ENCODE measurements at places on chromosomes 7 and 10.

DNA sequence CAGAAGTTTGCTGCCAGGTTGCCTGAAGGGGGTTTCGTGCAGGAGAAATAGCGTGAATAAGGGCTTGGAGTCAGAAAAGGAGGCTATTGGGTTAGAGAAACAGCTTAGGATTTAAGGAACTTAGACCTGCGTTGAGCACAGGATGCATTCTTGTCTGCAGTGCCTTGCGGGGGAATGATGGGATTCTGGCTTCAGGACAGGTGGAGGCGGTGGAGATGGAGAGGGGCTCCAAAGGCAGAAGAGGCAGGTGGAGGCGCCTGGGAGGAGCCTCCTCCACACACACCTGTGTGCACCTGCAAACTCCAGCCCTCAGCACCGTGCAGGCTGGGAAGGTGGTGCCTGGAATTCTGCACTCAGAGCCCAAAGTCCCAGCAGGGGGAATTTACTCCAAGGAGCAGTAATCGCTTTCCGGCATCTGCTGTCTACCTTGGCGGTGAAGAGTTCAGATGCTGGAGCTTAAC, 1.8 kb downstream of the CLIP2 start:
- DNase-seq: no peak

GRCh38 chr7:42426163-42426562, 189.2 kb upstream of the GLI3 start:
- no peak for DNase-seq

GRCh38 chr7:55440040-55440690, 75.0 kb downstream of the LANCL2 start:
- no peak for DNase-seq

DNA sequence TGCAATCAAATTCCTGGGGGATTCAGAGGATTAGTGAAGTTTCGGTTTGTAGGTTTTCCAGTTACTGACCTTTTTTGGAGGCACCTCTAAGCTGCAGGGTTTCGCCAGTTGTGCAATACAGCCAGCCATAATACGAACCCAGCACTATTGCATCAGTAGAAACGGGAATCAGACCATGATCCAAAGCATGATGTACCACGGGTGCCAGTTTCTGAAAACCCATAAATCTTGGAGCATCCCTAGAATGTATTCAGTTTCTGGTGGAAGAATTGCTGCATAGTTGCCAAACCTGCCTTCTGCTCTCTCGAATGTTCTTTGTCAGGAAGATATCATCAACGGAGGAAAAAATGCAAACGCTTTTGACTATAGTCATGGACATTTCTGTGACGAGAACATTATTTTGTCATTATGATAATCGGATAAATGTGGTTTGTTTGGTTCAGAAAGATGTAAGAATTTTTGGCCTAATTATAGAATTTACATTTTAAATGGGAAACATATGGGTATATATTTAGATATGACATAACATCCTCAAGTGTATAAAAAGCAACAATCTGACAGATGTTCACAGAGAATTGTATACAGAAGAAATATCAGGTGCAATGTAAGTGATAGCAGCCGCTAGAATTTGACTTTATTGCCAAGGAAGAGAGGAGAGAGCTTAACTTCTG, 186.2 kb upstream of the PRKCQ start:
- peak; percentile 78 for DNase-seq

DNA sequence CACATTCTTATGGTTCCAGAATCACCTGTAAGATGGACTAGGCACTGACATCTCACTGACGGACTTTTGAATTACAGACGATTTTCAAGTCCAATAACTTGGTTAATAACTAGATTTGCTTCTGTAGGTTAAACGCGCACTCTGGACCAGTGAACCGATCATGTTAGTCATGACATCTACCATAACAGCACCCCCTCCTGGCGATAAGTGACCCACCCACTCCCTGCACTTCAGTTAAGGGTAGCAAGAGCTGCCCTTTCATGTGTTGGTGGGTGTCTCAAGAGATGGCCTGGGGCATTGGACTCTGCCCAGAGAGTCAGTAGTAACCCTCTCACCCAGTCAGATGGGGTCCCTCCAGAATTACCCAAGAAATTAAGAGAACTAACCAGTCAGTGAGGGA, 12.9 kb downstream of the GRM8 start:
- DNase-seq: peak; percentile 4

DNA sequence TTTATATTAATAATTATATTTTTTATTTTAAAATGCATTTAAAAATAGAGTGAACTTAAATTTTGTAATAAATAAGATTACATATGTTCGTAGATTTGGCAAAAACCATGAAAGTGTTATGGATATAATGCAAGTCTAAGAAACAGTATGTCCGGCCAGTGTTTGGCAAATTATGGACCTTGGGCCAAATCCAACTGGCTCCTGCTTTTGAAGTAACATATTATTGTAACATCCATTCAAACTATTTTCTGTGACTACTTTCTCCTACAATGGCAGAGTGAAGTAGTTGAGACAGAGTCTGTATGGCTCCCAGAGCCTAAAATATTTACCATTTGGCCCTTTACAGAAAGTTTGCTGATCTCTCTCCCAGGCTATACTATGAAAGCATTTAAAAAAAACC, 38.9 kb downstream of the TMEM229A start:
- no peak for DNase-seq

DNA sequence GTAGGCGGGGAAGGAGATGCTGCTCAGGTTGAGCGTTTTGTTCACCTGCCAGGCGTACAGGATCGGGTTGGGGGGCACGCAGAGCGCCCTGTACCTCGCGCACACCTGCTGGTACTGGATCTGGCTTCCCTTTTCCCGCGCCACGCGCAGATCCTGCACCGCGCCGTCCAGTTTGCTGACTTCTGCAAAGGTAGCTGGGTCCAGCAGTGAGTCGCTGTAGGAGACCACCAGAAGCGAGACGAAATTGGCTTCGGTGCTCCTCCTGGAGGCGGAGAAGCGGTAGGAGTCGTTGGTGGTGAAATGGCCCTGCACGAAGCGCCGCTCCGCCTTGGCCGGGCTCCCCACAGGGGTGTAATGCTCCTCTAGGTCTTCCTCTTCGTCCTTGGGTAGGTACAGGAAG, 90.7 kb upstream of the RAB18 start:
- DNase-seq: no peak

DNA sequence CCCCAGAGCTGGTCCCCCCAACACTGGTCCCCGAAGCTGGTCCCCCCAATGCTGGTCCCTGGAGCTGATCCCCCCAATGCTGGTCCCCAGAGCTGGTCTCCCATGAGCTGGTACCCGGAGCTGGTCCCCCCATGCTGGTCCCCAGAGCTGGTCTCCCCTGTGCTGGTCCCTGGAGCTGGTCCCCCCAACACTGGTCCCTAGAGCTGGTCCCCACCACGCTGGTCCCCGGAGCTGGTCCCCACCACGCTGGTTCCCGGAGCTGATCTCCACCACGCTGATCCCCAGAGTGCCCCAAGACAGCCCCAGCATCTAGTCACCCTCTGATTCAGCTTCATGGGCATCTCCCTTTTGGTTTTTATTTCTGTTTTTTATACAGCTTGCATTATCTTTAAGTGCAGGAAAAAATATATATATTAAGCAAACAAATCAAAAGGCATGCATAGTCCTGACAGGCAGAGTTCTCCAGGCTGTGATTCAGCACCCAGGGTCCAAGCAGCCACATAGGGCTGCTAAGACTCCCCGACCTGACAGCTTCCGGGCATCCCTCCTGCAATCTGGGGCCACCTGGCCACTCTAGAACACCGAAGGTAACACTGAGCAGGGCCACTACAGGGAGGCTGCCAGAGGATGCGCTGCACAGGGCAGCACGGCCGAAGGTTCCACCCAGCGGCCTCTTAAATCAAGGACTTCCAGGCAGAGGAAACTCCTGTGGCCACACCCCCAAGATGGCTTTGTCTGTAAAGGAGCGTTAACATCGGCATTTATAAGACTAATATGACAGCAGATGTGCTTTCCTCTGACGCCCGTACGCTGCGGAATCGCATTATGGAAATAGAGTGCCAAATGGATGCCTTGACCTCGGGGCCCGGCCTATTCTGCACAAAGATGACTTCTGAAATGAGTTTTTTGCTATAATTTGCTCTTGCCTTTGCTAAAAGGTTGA, 215.0 kb downstream of the PTPRN2 start:
- no peak for DNase-seq

DNA sequence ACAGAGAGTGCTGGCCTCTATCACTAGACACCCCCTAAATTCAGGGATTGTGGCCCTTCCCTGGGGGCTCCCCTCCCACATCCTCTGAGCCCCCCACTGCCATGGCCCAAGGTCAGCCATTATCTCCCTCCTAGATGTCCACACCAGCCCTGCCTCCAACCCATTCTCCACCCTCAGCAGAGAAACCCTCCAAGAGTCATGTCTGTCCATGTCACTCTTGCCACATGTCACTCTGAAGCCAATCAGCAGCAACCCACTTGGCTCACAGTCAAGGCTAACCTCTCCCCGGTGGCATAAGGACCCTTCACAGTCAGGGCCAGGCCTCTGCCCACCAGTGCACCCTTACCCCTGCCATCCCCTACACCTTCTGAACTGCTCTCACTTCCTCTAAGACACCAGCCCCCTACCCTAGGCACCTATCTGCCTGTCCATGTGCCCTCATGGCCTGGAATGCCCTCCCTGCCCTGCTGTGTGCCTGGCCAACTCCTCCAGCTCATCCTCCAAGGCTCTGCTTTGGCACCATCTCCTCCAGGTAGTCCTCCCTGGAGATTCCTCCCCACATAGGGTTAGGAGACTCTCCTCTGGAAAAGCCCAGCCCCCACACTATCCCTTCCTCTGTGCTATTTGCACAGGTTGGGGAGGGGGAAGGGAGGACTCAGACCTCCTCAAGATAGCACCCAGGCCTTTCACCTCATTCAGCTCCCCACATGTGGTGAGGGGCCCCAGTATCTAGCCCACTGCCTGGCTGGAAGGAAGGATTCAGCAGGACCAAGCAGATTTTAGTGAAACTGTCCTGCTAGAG, 83.7 kb downstream of the GRID1 start:
- DNase-seq: no peak

DNA sequence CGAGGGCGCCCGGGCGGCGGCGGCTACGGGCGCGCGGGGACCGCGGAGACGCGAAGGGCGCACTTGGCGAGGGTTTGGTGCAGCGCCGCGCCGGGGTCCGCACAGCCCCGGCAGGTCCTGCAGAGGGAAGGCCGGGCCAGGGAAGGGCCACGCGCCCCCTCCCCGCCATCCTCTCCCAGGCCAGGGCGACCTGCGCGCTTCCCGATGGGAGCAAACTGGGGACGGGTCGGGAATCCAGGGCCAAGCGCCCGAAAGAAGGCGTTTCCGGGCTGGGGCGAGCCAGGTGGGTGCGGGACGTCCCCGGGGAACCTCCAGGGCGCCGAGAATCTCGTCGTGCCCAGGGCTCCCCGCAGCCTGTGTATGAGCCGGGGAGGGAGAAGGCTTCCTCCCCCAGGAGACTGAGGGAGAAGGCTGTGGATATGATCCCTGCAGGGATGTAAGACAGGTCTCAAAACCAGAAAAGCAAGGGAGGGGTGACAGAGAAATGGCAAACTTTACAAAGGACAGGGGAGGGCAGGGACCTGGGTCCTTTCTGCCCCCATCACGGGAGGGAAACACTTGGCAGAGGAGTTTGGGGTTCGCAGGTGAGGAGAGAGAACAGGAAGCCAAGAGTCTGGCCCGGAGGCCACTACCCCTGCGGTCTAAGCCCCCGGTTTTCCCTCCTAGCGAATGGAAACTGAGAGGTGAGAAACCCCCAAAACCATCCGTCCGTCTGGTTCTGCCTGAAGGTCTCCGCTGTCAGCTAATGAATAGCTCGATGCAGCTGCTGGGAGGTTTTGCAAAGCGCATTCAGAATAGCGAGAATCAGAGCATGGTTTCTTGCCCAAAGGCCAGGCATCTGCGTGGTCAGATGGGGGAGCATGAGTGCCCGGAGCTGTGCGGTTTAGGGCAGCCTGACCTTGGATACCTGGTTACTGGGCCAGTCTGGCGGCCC, 674 bp downstream of the AMZ1 start:
- DNase-seq: no peak

GRCh38 chr7:2008101-2008935, 224.4 kb downstream of the MAD1L1 start:
- DNase-seq: no peak

DNA sequence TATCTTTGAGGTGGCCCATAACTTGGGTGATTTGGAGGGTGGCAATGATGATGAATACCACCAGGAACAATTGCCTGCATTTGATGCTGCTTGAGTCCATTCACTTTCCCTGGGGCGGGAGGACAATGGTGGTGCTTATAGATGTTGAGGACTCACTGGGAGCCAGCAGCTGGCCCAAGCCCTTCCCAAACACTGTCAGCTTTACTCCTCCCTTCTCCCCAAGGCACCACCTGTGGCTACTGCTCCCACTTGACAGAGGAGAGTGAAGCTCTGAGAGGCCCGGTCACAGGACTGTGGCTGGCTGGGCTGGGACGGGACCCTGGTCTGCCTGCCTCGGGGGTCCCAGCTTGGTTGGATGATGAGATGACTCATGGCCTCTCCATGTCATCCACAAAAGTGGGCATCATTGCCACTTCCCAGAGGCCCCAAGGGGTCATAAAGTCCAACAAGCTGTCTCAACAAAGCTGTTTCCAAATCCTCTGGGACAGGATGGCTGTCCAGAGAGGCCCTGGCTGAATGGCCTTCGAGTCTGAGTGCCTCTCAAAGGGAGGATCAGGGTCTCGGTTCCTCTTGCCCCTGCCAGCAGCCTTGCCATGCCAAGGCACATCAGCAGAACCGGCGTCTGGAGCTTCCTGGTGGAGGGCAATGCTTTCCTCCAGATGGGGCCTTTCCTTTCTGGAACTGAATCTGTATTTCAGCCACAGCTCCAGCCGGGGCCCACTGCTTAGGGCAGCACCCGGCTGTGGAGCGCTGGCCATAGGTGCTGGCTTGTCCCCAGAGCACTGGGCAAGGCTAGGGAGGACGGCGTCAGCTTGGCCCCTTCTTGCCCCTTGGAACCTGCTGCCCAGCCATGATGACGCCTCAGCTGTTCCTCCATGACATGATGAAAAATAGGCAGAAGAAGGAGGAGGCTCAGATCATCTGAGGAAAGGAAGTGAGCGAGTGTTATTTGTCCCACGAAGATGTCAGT, 47.0 kb upstream of the PLEKHA1 start:
- DNase-seq: no peak

- DNase-seq: peak; percentile 89
Measured at GRCh38 chr7:50262916-50263690, 41.4 kb upstream of the IKZF1 start.
